ENCODE measurements at places on chromosomes 5 and 9. TPM values are rescaled to one million over a fixed set of nuclear protein-coding genes. Genes with fewer than 3 reads are reported as not detected.

Gene AP3B1
- 34.8 TPM for total RNA-seq

Gene PFDN1
- total RNA-seq: 57.0 TPM

Gene UHRF2
- total RNA-seq: 61.1 TPM

Gene ANKRD18A
- total RNA-seq: 11.3 TPM

Gene CERCAM
- total RNA-seq: 10.4 TPM

Gene DDX4
- total RNA-seq: not detected

Gene ENTREP1
- 7.8 TPM for total RNA-seq

Gene TMEM174
- not detected for total RNA-seq

Gene SEMA5A
- 47.5 TPM for total RNA-seq

Gene NR2F1
- 115 TPM for total RNA-seq

Gene CFAP157
- 3.0 TPM for total RNA-seq

Gene NEUROG1
- total RNA-seq: not detected

Gene CCNO
- 0.69 TPM for total RNA-seq

Gene GPX3
- total RNA-seq: 9.0 TPM

Gene NIPSNAP3A
- 88.1 TPM for total RNA-seq

Gene OGN
- total RNA-seq: 11.8 TPM

Gene SLC4A9
- total RNA-seq: 0.23 TPM

Gene SPATA24
- 8.5 TPM for total RNA-seq

Gene PNPLA7
- 1.6 TPM for total RNA-seq

Gene GFI1B
- 0.23 TPM for total RNA-seq

Gene EFCAB9
- not detected for total RNA-seq

Gene LCN9
- not detected for total RNA-seq

Gene ABCA1
- 32.5 TPM for total RNA-seq

Gene ORM2
- total RNA-seq: not detected

Gene PAX5
- 0.46 TPM for total RNA-seq

Gene MEIKIN
- total RNA-seq: 0.46 TPM

Gene ZNG1C
- total RNA-seq: 38.1 TPM

Gene RORB
- total RNA-seq: 18.7 TPM

Gene SCGB3A1
- not detected for total RNA-seq

Gene ZCCHC10
- total RNA-seq: 33.4 TPM

Gene PCDHGA3
- 7.2 TPM for total RNA-seq

Gene EGFL7
- 20.3 TPM for total RNA-seq

Gene DDX31
- total RNA-seq: 9.0 TPM

Gene PITX1
- total RNA-seq: not detected

Gene EQTN
- 1.4 TPM for total RNA-seq

Gene ANKRD31
- 1.2 TPM for total RNA-seq

Gene SPINK4
- total RNA-seq: not detected

Gene C9orf50
- 0.23 TPM for total RNA-seq

Gene ZNF366
- 2.1 TPM for total RNA-seq

Gene SPATA31E1
- not detected for total RNA-seq

Gene ADGRD2
- 0.46 TPM for total RNA-seq

Gene SPINK1
- total RNA-seq: not detected

Gene ADAMTS16
- 3.5 TPM for total RNA-seq

Gene SEC24A
- total RNA-seq: 26.1 TPM

Gene OR1L8
- total RNA-seq: not detected

Gene FSTL4
- total RNA-seq: 5.8 TPM

Gene IDNK
- 6.2 TPM for total RNA-seq

Gene TMEM252
- total RNA-seq: not detected

Gene NREP
- 588 TPM for total RNA-seq

Gene NME5
- total RNA-seq: 22.4 TPM

Gene FOXE1
- not detected for total RNA-seq

Gene NFIB
- total RNA-seq: 67.6 TPM

Gene STK32A
- 25.4 TPM for total RNA-seq

All from diencephalon (tissue), 1 donor.